ENCODE measurements at places on chromosomes 13 and 19. TPM values are rescaled to one million over a fixed set of nuclear protein-coding genes. Genes with fewer than 3 reads are reported as not detected.
A peak's percentile ranks its signal among the peaks of the same experiment; 100 is the strongest.

GRCh38 chr13:60612593-60612992 lies 215.6 kb downstream of the TDRD3 start:
- H3K27me3 ChIP-seq, result no peaks in the 10 kb centered on the region
- H3K36me3 ChIP-seq, result no peaks in the 10 kb centered on the region
- no peaks in the 10 kb centered on the region for H3K4me1 ChIP-seq
- DNase-seq, result no peak

- H3K4me1 ChIP-seq, result no peaks in the 10 kb centered on the region
- DNase-seq, result no peak
- no peak overlapping the region for H3K27ac ChIP-seq
- H3K4me3 ChIP-seq, result no peak overlapping the region
- no peaks in the 10 kb centered on the region for H3K27me3 ChIP-seq
Measured at GRCh38 chr13:101698400-101698799, 245.9 kb downstream of the ITGBL1 start.

DNA sequence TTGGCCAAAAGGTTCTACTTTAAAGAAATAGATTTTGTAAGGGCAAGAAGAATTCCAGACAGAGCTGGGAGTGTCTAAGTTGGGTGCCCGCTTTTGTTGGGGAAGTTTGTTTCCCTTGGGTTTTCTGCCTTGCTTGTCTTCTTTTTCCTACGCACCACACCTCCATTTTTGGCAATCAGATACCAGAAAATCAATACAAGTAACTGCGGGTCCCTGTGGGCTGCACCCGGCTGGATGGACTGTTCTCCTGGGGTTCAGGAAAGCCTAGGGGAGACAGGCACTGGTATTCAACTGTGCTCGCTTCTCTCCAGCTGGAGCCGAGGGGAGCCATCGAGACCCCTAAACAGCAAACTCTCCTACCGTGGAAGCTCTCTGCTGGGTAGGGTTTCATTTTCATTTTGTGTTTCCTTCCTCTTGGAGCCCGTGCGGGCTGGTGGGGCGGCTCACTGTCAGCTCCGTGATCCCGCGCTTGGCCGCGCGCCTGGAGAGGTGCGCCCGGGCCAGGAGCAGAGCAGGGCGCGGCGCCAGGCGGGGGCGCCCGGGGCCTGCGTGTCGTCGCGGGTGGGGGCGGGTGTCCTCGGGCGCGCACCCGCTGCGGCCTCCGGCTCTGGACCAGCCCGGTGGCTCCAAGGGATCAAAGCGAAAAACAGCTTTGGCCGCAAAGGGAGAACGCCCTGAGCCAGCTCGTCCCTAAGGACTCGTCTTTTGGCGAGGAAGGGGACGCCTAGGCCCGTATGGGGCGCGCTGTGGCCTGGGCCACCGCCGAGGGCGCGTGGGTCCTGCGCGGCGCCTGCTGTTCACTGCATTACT lies 347.2 kb downstream of the ZNF536 start:
- H3K36me3 ChIP-seq, result no peaks in the 10 kb centered on the region
- peak overlapping the region; percentile 60 for H3K4me3 ChIP-seq
- no peaks in the 10 kb centered on the region for H3K4me1 ChIP-seq
- DNase-seq, result peak; percentile 41
- no peak overlapping the region for H3K27ac ChIP-seq

GRCh38 chr13:49608651-49609331 lies 19.5 kb upstream of the ARL11 start:
- H3K36me3 ChIP-seq, result no peaks in the 10 kb centered on the region
- no peaks in the 10 kb centered on the region for H3K4me1 ChIP-seq
- H3K27ac ChIP-seq, result no peak overlapping the region
- no peak overlapping the region for H3K4me3 ChIP-seq
- no peaks in the 10 kb centered on the region for H3K27me3 ChIP-seq

Gene PRR19
- 2.9 TPM for total RNA-seq

DNA sequence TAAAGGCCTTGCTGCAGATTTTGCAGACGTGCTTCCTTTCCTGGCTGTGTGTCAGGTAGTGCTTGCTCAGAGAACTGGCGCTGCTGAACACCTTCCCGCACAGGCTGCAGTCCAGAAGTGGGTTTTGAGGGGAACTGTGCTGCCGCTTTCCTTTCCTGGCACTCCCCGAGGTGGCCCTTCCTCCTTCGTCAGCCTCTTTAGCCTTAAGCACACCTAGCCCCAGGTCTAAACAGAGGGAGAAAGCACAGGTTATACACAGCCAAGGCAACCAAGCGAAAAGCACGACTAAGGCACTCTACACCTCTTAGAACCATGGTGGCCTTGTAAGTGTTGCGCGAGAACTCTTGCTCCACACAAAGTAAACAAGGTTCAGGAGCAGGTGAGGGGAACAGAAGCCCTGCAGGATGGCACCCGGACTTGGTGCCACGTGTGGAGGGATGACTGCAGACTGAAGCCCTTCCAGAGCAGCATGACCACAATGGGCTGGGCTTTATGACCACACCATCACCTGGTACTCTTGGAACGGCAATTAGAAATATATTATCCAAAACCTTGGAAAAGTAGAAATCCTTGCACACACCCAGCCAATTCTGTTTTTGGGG lies 23.6 kb downstream of the ZNF541 start:
- no peaks in the 10 kb centered on the region for H3K4me1 ChIP-seq
- H3K36me3 ChIP-seq, result no peaks in the 10 kb centered on the region
- H3K4me3 ChIP-seq, result no peak overlapping the region
- H3K27ac ChIP-seq, result no peak overlapping the region
- no peaks in the 10 kb centered on the region for H3K27me3 ChIP-seq

DNA sequence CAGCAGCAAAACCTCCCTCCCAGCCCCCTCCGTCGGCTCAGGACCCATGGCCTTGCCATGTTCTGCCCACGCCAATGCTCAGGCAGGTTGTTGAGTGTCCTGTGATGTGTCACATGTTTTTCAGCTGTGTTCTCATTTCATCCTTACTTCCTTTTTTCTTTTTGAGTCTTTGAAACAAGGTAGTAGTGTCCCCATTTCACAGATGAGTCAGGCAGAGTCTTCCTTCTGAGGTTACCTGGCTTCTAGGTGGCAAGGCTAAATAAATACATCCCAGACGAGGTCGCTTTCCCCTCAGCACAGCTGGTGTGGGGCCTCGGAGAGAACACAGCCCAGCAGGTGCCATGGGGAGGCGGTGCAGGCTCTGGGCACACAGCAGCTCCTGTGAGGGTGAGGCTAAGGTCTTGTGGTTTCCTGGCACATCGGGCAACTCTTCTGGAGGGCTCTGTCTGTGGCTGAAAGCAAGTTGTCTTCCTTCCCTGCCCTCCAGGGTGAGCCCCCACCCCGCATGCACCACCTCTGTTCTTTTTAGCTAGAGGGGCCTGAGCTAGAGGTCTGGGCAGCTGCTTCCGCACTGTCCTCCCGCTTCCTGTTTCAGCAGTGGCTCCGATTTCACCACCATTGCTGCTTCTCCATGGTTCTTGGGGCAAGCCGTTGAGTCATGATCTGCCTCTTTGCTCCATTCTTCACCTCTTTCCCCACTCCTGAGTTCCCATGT lies 15.1 kb downstream of the PRAM1 start:
- H3K36me3 ChIP-seq, result peaks cover 72% of the 10 kb centered on the region
- no peaks in the 10 kb centered on the region for H3K4me1 ChIP-seq
- H3K4me3 ChIP-seq, result no peak overlapping the region
- H3K27ac ChIP-seq, result no peak overlapping the region
- no peak for DNase-seq
- no peaks in the 10 kb centered on the region for H3K27me3 ChIP-seq

- no peak overlapping the region for H3K27ac ChIP-seq
- DNase-seq, result no peak
- no peak overlapping the region for H3K4me3 ChIP-seq
- H3K27me3 ChIP-seq, result no peaks in the 10 kb centered on the region
Measured at GRCh38 chr19:30165228-30165813, 206.9 kb upstream of the ZNF536 start.

Gene ZNF626
- 17.5 TPM for total RNA-seq

Data from H9 (cell line).